ENCODE measurements at places on chromosomes 4 and X. TPM values are rescaled to one million over a fixed set of nuclear protein-coding genes. Genes with fewer than 3 reads are reported as not detected.

The CFP gene
- total RNA-seq: 4.4 TPM

The RHOXF2 gene
- not detected for total RNA-seq

The BGN gene
- total RNA-seq: 37.2 TPM

The FHDC1 gene
- total RNA-seq: 2.6 TPM

The VCX3B gene
- total RNA-seq: not detected

The REST gene
- 17.1 TPM for total RNA-seq
